ENCODE measurements at places on chromosomes 12 and 14.
A peak's percentile ranks its signal among the peaks of the same experiment; 100 is the strongest.

DNA sequence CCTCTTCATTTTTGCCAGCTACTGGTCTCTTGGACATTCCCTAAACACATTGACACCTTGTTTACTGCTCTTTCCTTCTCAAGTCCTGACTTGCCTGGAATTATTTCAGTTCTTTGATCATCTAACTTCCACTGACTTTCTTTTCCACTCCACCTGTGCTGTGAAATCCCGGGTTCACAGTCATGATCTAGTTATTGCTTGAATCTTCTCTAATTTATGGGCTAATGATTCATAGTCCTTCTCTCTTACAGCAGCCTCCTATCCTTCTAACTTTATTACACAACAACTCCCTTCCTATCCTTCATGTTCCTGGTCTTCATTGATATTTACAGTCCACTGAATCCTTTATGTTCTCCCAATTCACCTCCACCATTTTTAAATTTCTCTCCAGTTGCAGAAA is 260.1 kb downstream of the C12orf75 start:
- DNase-seq = no peak

- DNase-seq = no peak
Observed at GRCh38 chr14:70827752-70828151, 18.4 kb upstream of the MAP3K9 start.

- DNase-seq = no peak
Observed at GRCh38 chr12:95178136-95178535, 39.1 kb downstream of the FGD6 start.

- peak; percentile 49 for DNase-seq
Observed at GRCh38 chr12:5511644-5512600, 80.0 kb downstream of the NTF3 start.

DNA sequence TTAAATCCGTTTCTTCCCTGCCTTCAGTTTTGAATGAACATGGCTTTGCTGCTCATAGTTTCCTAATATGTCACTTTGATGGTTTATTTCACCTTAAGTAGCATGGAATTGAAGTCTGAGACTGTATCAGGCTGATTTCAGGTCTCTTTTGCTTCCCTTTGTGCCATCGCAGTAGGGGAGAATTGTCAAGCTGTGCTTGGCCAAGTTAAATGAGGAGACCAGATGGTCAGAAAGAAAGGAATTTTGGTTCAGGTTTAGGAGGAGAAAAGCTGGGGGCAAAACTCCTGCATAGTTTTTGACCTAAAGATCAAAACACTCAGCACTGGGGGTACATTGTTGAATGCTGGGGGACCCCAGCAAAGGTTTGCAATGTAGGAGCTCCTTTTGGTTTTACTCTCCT is 398.4 kb downstream of the NUAK1 start:
- no peak for DNase-seq

DNA sequence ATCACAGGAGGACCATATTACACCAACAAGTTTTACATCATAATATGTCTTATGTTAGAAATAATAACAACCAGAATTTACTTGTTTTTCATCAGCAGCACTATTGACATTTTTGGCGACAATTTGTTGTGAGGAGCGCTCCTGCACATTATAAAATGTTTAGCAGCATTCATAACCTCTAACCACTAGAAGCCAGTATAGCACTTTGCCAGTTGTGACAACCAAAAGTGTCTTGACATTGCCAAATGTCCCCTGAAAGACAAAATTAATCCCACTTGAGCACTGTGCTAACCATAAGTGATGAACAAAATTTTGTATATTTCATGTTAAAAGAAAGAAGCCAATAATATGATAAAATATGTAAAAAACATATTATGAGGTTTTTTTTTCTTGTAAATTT is 356.9 kb upstream of the LMO3 start:
- DNase-seq = no peak

DNA sequence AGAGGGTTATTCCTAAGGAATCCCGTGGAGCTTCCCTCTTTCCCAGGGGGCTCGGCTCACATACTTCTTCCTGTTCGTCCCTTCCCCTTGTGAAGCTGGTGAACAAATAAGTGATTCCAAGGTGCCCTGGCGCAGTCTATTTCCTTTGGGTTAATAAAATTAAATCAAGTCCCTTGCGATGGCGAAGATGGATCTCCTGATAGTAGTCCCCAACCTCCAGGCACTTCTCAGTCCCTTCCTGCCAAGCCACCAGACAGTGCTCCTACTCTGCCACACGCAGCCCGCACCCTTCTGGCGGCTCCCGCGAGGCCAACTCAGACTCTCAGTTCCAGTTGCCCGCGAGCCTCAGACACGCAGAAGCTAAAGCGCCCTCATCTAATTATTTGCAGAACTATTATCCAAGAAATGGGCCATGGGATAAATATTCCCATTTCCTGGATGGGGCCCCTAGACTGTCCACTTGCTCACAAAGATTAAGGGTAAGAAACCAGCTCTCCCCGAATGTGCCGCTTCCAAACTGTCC is 2.4 kb upstream of the SIX6 start:
- DNase-seq = no peak

DNA sequence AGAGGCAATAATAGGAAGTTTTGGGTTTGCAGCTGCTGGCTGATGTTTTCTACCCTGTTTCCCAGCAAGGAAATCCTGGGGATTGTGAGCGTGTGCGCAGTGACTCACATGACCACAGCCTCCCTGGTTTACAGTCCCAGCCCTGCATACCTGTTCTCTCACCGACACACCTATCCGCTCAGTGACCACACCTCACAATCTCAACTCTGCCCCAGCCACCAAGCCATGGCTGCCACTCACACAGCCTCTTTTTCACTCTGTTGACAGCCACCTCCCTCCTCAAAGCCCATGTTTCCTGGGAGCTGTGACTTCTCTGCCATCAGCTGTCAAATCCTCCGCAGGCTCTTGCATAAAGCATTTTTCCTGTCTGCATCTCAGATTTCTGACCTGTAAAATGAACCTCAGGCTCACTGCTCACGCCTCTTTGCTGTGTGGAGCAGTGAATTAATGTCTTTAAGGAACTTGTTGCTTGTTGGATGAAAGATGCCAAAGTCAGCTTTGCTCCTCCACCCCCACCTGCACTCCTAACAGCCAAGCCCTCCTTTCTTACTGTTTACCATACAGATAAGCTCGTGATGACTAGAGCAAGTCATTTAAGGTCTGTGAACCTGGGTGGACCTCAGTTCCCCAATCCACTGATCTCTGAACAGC is 43.5 kb downstream of the B4GALNT3 start:
- DNase-seq = peak; percentile 8

GRCh38 chr12:2374092-2374906 is 321.5 kb downstream of the CACNA1C start:
- no peak for DNase-seq

- peak; percentile 37 for DNase-seq
Observed at GRCh38 chr12:42145197-42145549, 499 bp upstream of the GXYLT1 start.

DNA sequence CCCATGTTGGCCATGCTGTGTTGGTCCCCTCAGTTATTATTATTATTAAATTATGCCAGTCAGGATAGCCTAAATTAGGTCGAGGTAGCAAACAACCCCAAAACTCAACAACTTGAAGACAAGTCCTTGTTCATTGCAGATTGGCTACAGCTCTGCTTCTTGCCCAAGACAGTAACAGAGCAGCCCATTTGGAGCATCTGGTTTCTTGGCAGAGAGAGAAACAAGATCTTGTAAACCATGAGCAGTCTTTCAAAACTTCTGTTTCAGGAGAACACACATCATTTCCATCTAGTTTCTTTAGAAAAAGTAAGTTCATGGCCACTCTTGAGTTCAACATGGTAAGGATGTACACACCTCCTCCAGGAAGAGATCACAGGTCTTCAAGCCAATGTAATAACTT is 52.3 kb downstream of the E2F7 start:
- DNase-seq = no peak

DNA sequence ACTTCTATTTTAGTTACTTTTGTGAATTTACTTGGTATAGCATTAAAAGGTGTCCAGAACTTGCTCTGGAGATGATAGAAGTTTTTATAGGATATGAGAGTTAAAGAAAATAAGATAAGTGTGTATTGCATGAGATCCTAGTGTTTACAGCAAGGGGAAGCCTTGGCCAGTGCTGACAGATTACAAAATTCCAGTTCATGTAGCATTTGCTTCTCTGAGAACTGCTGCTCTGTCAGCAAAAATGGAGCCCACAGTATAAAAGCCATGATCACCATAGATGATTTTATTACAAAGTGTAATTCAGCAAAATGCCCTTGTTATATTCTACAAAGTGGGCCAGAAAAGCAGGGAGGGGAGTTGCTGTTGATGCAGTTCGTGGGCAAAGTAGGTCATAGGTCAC is 40.0 kb upstream of the ATF1 start:
- no peak for DNase-seq

DNA sequence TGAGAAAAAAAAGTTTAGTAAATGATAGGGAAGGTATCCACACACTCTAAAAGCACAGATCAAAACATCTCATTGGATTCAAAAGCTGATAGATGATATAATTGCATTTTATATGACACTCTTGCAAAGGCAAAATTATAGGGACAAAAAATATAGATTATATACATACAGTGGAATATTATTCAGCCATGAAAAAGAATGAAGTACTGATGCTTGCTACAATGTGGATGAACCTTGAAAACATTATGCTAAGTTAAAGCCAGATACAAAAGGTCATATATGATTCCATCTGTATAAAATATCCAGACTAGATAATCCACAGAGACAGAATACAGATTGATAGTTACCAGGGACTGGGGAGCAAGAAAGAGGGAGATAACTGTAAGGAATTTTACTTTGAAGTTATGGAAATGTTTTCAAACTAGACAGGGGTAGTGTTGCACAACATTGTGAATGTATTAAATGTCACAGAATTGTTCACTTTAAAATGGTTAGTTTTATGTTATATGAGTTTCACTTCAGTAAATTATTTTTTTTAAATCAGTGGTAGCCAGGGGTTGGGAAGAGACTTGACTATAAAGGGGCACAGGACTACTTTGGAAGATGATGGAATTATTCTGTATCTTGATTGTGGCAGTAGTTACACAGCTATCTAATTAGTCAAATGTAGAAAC is 41.7 kb upstream of the CDKN3 start:
- no peak for DNase-seq

DNA sequence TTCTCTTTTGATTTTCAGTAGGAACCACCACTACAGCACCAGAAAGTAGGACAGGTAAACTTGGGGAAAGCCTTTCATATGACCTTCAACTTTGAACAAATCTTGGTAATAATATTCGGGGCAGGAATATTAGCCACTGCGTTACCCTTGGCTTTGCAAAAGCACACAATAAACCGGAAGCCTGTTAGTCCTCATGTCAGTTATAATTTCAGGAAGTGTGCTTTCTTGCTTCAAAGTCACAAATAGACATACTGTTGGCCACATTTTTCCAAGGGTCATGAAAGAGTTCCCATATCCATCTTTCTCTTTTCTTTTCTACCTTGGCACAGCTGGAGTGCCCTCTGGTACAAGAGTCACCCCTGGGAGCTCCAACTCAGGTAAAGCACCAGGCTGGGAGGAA is 167.2 kb upstream of the CNTN1 start:
- no peak for DNase-seq

DNA sequence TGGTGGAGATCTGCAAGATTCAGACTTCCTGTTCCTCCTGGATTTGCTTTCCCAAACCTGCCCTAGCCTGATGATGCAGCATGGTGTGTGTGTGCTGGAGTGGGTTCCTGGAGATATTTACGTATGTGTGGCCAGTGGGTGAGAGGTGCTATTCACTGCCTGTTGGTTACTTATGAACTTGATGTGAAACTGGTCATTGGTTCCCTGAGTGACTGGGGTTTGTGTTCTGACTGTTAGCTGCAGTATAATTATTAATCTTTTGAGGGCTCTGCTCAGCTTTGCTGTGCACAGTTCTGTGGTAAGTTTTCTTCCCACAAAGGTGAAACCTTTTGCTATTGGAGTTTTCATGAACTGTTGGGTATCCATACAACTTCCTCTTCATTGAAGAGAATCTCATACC is 541.8 kb upstream of the FBXO33 start:
- DNase-seq = no peak

DNA sequence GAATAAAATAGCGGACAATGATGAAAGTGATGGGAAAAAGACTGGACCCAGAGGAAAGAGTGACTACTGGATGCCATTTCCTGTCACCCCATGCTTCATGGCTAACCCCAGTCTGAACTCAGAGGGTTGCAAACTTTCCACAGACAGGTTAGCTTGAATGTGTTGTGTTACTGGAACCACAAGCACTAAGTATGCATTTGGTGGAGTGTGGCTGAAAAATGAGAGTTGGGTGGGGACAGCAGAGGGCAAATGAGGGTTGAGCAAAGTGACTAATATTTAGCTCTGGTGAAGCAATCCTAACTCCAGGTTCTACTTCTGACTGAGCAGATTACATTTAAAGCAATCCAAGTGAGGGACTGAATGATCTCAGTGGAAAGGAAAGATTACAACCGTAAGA is 1.6 kb downstream of the SLC16A7 start:
- peak; percentile 89 for DNase-seq

GRCh38 chr12:70267550-70267949 is 24.3 kb downstream of the CNOT2 start:
- peak; percentile 13 for DNase-seq

DNA sequence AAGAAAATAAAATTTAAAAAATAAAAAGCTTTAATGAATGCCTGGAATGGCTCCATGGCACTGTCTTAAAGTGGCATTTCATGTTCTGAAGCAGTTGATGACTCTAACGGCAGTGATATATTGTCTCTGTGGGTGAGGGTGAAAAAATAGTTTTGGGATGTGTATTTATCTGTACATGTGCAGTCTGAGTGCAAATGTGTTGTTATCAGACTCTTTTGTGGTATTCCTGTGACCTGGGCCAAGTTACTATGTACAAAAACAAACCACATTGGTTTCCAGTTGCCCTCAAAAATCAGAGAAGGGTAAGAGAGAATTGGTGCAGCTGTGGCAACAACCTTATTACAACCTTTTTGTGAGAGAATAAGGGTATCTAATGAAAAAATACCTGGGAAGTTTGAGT is 81.7 kb upstream of the CCDC91 start:
- no peak for DNase-seq

- DNase-seq = no peak
Observed at GRCh38 chr14:43568022-43568421, 939.1 kb downstream of the FSCB start.

- no peak for DNase-seq
Observed at GRCh38 chr12:34398706-34399630, 376.7 kb downstream of the ALG10 start.

DNA sequence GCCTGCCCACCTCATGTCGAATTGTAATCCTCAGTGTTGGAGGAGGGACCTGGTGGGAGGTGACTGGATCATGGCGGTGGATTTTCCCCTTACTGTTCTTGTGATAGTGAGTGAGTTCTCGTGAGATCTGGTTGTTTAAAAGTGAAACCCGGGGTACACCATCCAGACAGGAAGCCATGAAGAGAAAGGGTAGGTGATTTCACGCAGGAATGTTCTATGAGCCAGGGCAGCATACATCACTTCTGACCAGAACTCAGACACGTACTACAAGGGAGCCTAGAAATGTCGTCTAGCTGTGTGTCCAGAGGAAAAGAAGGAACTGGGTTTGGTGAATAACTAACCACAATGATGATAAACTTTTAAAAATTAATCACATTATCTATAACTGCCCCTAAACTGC is 80.6 kb downstream of the ANO4 start:
- DNase-seq = no peak

GRCh38 chr12:8057306-8057705 is 8.9 kb downstream of the C3AR1 start:
- DNase-seq = no peak

All from ELR (cell line).